ENCODE measurements at places on chromosomes 4 and X.

- DNase-seq, result no peak
Observed at GRCh38 chrX:21975242-21975641, 34.7 kb downstream of the SMS start.

GRCh38 chr4:11261066-11261850 is 167.4 kb downstream of the HS3ST1 start:
- no peak for DNase-seq

- DNase-seq, result no peak
Observed at GRCh38 chr4:39348371-39349315, 17.5 kb downstream of the RFC1 start.

DNA sequence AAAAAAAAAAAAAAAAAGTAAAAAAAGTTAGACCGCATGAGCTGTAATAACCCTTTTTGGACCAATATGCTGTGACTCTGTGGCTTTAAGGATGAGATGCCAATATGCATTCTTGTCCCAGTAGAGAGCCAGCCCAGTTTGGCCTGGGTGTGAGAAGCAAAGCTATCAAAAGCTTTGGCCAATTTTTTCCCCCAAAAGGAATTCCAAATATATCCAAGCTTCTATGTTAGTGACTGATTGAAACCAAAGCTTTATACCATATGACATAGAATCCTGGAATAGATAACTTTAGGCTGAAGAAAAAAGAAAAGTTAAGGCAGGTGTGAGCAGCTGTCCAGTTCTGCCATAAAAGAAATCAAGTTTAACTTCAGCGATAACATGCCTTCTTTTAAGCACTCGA is 30.5 kb upstream of the RBPJ start:
- DNase-seq, result no peak

DNA sequence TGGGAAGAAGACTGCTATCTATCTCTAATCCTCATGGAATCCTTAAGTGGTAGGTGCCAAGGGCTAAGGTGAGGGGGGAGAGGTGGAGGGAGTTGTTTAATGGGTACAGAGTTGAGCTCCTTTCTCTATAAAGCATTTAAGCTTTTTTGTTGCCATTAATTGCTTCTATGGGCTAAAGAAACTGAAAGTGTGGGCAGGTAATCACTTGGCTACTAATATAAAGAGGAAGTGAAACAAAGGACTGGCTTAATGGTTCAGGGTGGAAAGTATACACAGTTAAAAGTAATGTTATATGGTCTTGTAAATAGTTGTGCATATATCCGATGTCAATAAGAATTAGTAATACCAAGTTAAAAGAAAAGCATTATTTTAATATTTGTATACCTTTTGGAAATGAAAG is 83.9 kb downstream of the POLA1 start:
- DNase-seq, result no peak

DNA sequence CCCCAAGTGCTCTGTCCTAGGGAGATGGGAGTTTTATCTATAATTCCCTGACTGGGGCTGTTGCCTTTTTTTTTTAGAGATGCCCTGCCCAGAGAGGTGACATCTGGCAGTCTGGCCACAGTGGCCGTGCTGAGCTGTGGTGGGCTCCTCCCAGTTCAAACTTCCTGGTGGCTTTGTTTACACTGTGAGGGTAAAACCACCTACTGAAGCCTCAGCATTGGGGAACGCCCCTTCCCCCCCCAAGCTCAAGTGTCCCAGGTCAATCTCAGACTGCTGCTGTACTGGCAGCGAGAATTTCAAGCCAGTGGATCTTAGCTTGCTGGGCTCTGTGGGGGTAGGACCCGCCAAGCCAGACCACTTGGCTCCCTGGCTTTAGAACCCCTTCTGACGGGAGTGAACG is 38.3 kb upstream of the CBLL2 start:
- no peak for DNase-seq

GRCh38 chr4:77615153-77615552 is 9.5 kb downstream of the CXCL13 start:
- DNase-seq, result no peak

- DNase-seq, result no peak
Observed at GRCh38 chr4:41477181-41477905, 60.6 kb upstream of the LIMCH1 start.

DNA sequence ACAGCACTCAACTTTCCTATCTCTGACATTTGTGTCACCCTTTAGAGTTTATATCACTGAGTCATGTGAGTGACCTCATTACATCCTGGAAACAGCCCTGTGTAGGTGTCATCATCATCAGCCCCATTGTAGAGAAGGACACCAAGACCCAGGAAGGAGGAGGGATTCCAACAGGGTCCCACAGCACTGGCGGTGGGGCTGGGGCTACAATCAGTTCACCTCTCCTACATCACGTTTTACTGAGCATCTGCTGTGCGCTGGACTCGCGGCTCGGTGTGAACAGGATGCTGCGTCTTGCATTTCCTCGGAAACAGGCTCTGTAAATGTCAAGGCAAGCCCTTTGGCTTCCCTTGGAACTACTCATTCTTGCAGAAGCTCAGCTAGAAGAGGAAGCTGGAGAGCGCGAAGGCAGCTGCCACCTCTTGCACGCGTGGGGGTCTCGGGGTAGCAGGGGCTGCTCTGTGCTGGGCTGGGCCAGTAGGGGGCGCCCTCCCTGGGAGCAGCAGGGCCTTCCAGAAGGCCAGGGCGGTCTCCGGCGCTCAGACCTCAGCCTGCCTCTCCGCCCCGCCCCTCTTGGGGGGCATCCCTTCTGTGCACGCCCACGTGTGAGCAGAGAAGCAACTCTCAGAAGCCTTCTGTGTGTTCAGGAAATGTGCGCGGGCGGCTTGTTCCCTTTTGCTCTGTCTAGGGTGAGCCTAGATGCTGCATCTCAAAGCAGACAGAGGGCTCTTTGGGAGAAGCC is 29.0 kb downstream of the REELD1 start:
- DNase-seq, result no peak

DNA sequence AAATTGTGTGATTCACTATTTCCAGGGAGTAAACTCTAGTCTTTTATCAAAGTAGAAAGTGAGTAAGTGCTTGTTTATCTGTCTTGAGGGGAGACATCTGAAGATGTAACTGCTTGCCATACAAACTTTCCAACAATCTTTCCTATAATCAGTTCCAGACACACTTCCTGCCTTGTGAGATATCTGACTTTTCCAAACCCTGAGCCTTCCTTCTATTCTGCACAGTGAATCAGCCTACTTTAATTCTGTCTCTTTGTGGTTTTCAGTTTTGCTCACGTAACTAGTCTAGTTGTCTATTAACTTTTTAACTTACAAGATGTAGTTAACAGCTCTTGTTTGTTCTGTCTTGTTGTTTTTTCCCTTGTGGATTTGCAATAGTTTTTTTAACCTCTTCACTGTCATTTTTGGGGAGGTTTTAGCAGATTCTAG is 947.8 kb downstream of the C4orf33 start:
- no peak for DNase-seq

Measured in stimulated activated CD8-positive, alpha-beta memory T cell treated with anti-CD3 and anti-CD28 coated beads, Interleukin-2, amount 100 ng/mL, for 1 hour (primary cell).